ENCODE measurements at places on chromosomes 3 and 15.

- DNase-seq = no peak
Measured at GRCh38 chr3:169992781-169993180, 26.2 kb downstream of the SEC62 start.

- peak; percentile 51 for DNase-seq
Measured at GRCh38 chr15:43253431-43254403, 13.0 kb downstream of the TGM5 start.

DNA sequence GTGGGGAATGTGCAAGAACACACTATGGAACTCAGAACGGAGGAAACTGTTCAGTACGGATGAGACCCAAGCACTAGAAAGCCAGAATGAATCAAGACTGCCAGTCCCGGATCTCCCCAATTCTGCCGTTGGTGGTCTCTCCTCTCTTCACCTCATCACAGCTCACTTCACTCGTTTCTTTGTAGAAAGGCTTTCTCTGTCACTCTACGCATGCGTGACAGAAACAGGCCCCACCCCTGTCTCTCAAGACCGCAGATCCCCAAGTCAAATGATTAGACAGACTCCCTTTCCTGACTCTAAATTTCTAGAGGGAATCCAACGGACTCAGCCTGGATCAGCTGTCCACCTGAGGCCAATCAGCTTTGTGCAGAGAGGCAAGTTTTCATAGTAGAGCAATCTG is 505.7 kb upstream of the ADAMTS9 start:
- no peak for DNase-seq

- DNase-seq = no peak
Measured at GRCh38 chr3:143436231-143436930, 316.8 kb downstream of the CHST2 start.

DNA sequence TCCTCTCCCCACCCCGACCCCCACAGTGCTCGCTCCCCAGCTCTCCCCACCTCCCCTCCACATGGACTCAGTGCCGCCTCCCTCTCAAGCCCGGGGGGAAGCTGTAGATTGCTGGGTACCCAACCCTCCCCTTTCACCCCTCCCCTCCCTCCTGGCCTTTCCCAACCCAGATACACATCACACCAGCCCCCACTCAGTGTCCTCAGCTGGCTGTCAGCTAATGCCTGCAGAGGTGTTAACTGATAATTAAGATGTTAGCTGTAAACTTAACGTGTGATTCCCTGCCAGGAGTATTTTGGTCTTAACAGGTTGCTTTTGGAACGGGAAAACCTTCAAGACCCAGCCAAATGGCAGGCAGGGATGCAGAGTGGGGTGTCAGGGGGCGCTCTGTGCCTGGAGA is 39.4 kb upstream of the LINGO1 start:
- no peak for DNase-seq

DNA sequence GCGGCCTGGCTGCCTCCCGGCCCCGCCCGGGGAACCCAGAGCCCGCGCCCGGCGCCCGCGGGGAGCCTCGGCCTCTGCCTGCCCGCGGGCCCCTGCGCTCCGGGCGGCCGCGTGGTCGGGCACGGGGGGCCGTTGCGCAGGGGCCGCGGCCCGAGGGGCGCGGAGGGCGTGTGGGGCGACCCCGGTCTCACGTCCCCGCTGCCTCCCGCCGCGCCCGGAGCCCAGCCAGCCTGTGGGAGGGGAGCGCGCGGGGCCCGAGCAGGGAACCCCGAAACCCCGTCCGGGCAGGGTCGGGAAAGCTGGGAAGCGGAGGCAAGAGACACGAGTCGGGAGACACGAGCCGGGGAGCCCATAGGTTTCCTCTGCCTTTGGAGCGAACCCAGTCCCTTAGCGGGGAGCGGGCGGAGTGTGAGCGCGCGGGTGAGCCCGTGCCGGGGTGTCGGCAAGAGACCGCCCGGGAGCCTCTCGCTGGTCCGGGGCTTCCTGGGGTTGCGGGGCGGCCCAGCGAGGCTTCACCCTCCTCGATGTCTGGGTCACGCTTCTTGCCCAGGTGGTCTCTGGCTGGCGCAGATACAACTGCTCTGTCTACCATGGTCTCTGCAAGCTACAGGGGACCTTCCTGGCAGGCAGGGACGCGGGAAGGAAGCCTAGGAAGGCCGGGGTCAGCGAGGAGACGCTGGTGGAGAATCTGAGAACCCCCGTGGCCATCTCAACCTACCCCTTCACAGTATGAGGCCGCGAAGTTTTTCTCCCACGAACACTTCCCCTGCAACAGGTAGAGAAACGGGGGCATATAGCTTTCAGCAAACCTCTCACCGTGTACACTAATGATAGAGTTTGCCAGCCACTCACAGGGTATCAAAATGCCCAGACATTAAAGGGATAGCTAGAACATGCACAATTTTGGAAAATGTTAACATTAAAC is 586 bp downstream of the LRRK1 start:
- peak; percentile 54 for DNase-seq

DNA sequence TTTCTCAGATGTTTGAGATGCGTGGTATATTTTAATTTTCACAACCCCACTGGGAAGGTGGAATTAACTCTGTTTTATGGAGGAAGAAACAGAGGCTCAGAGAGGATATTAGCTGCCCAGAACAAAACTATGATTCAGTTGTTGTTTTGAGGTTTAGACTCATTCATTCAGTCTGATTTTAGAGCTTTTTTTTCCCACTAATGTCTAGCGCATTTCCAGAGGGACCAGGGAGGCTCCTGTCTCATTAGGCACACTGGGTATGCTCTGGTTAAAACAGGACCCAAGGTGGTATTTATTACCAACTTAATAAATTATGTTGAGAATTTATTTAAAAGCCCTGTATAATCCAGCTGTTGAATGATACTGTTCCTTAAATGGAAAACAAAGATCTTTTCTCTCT is 272.0 kb upstream of the RGMA start:
- DNase-seq = no peak

- no peak for DNase-seq
Measured at GRCh38 chr3:103337179-103337845, 902.5 kb downstream of the ZPLD1 start.

- DNase-seq = no peak
Measured at GRCh38 chr3:173750095-173750494, 352.6 kb downstream of the NLGN1 start.

GRCh38 chr3:28718074-28718849 is 369.6 kb upstream of the AZI2 start:
- no peak for DNase-seq

GRCh38 chr15:40486066-40486770 is 15.4 kb downstream of the CHST14 start:
- DNase-seq = no peak

DNA sequence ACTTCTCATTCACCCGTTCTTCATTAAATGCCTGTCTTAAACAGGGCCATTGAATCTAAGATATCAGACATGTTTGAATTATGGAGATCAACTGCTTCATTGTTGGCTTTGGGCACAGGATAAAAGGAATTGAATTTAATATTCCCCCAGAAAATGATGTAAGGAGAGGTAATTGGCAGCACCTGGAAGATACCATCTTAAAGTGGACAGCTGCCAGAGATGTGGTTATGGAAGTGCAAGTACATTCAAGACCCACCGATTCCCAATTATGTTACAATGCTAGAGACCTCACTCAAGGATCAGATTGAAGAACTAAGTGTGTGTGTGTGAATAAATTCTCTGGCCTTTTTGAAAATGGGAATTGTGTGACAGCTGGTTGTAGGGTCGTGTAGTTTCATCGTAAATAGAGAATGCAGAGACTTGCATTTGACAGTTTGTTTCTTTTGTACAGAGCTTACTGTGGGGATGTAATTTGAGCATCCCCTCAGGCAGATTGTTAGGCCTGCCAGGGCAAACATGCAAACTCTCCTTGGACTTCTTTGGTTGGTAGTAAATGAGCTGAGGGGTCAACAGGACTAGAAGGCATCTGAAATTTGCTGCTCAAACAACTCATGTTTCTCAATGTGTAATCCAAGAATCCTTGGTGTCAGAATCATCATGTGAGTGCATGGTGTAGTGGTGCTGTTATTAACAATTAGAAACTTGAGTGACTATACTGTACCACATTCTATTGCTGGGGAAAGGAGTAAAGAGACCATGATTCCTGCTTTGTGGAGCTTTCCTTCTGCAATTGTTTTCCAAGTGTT is 359.2 kb upstream of the THRB start:
- DNase-seq = no peak

GRCh38 chr3:66592927-66593625 is 92.3 kb upstream of the LRIG1 start:
- no peak for DNase-seq

- DNase-seq = no peak
Measured at GRCh38 chr3:59573911-59574310, 524.1 kb upstream of the CFAP20DC start.

DNA sequence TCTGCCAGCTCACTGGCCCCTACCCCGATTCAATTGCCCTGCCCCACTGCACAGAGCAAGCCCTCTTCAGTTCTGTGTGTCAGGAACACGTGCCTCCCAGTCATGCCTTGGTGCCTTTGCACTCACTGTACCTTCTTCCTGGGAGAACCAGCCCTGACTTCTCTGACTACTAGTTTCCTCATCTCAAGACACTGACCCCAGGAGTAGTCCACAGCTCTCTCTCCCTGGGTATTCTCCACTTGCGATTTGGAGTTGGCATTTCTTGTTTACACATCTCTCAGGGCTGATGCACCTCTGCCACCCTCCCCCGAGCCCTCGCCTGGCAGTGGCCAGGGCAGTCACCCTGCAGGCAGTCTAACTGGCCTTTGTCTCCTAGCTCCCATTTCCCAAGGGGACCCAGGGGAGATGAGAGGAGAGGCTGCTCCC is 5.7 kb downstream of the CISH start:
- DNase-seq = peak; percentile 21

- no peak for DNase-seq
Measured at GRCh38 chr3:52836986-52837385, 2.2 kb upstream of the MUSTN1 start.

GRCh38 chr15:39443659-39444219 is 137.1 kb upstream of the THBS1 start:
- DNase-seq = no peak

DNA sequence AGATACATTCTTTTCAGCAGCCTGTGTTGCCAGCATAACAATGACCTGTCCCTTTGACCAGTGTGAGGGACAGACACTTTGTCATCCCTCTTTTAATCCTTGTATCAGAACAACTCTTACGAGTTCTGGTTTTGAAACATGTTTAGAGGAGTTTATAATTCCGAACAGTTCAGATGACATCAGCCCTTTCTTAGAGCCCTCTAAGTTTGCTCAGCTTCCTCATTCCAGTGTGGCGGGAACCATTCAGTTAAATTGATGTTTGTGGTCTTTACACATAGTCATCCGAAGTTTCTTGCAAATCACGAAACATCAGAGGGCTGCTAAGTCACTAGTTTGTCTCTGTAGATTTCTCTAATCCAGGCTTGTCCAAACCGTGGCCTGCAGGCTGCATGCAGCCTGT is 102.5 kb downstream of the AKAP13 start:
- no peak for DNase-seq

- no peak for DNase-seq
Measured at GRCh38 chr3:61903074-61903473, 341.7 kb downstream of the PTPRG start.

- DNase-seq = peak; percentile 42
Measured at GRCh38 chr3:71083726-71084131, 499.8 kb downstream of the FOXP1 start.

DNA sequence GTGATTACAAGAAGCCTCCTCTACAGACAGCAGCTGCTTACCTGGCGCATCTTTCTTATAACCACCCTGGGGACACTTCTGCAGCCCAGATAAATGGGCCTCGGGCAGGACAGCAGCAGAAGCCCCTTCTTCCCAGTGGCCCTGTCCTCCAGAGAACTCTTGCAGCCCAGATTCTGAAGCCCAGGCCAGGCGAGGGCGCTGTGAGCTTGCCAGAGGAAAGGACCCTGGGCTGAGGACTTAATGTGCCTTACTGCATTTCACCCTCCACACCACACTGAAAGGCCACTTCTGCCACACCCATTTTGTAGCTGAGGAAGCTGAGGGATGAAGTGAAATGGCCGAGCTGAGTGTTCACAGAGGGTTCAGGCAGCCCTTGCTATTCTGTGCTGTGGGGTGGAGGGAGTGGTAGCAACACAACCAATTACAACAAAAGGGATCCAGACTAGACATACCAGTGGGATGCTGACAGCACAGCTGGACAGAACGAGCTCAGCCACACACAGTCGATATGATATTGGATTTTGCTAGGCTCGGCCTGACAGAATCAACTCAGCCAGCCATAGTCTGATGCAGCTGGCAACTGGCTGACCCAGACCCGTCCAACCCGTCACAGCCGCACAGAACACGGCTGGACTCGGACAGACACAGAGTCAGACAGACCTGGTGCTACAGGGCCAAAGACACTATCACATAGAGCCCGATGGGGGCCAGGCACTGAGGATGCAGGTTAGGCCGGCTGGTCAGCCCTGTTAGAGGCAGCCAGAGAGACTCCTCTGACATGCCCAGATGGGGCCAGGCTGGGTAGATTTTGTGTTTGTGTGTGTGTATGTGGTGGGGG is 7.3 kb downstream of the ACOX2 start:
- DNase-seq = no peak

- no peak for DNase-seq
Measured at GRCh38 chr3:70726096-70726938, 413.9 kb upstream of the MDFIC2 start.

DNA sequence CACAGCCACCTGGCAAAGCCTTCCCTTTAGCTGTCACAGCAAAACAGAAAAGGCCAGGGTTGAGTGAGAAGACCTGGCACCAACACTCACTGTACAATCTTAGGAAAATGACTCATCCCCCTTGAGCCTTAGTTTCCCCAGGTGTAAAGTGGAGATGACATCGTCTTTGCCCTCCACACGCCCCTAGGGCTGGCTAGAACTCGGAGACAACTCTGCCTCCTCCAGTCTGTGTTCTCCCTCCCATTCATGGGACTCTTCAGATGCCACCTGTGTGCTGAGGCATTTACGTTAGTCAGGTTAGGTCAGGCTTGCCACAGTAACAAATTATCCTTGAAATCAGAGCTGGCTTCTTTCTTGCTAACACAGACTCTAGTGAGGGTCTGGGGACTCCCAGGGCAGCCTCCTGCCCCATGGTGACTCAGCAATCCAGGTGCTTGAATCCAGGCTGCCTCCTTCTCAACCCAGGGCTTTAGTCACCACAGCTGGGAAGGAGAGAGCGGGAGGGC is 252.6 kb downstream of the PLCL2 start:
- DNase-seq = no peak

GRCh38 chr3:134376786-134377426 is 2.7 kb upstream of the AMOTL2 start:
- no peak for DNase-seq

- DNase-seq = no peak
Measured at GRCh38 chr15:27091270-27091940, 120.4 kb downstream of the GABRG3 start.

DNA sequence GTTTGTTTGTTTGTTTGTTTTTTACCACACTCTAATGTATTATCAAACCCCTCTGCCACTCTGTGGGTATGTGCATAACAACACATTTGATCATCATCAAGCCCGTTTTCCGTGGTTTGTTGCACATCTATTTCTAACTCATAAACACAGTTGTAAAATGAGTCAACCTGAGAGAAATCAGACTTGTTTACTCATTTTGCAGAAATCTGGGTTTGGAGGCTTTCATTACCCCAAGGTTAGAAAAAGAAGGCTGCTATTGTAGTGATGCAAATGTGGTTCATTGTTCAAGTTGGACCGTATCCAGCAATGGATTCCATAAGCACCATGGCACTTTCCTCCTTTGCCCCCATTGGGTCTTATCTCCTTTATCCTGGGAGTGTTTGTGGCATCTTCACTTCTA is 353.2 kb upstream of the SOX2 start:
- no peak for DNase-seq

- DNase-seq = no peak
Measured at GRCh38 chr3:146581951-146582467, 23.1 kb downstream of the PLSCR5 start.

- peak; percentile 65 for DNase-seq
Measured at GRCh38 chr3:183158551-183159006, 4.0 kb downstream of the LAMP3 start.

- no peak for DNase-seq
Measured at GRCh38 chr3:159996018-159996417, 7.4 kb downstream of the IL12A start.
